ENCODE measurements at places on chromosomes 2 and 18.

GRCh38 chr18:54813977-54814565 is 14.2 kb upstream of the RAB27B start:
- no peak for DNase-seq

DNA sequence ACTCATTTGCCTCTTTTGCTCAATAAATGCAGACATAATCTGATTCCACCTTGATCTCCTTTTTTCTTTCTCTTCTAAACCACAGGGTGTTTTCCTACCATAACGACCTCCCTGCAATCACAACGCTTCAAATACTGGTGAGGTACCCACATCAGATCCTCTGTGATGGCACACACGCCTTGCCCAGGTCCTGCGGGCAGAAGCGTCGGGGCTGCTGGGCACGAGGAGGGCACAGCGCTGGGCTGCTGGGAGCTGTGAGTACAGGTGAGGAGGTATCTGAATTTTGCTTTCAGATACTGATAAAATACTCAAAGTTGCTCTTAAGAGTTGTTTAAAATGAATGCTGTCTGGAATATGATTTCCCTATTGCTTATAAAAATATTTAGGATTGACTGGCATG is 186.1 kb upstream of the PXDN start:
- no peak for DNase-seq

DNA sequence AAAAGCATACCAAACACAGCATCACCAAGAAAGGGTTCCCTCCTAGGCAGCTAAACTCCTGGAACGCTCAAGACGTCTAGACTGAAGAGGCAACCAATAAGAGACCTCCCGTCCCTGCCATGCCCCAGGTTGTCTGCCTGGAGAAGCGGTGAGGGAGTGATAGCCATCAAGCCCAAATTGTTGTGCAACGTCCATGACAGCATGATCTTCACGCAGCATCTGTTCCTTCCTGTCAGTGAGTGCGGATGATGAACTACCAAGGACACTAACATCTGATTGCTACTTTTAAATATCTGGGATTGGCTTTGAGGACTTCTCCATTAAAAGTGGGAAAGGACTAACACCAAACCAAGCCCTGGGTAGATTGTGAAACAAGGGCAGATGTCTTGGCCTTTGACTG is 149.7 kb downstream of the TXNL1 start:
- DNase-seq, result no peak

- peak; percentile 21 for DNase-seq
Observed at GRCh38 chr2:109331896-109332848, 203.2 kb downstream of the SH3RF3 start.

DNA sequence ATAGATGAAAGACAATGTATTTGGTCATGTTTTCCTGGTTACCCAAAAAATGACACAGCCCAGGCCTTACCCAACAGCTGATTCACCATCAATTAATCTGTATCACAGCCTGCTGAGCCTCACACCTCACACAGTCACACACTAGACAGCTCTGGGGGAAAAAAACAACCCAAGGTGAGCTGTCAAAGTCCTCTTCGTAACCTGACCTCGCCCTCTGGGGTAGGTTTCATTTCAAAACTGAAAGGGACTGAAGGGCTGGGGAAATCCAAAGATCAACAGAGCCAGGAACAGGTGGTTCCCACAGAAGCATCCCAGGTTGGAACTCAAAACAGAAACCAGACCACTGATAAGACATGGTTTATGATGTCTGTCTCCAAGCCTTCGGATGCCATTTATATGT is 18.2 kb upstream of the PCBP1 start:
- DNase-seq, result peak; percentile 72

GRCh38 chr2:40914666-40915065 is 462.8 kb upstream of the SLC8A1 start:
- DNase-seq, result no peak

- no peak for DNase-seq
Observed at GRCh38 chr18:62877411-62878221, 162.3 kb downstream of the PHLPP1 start.

DNA sequence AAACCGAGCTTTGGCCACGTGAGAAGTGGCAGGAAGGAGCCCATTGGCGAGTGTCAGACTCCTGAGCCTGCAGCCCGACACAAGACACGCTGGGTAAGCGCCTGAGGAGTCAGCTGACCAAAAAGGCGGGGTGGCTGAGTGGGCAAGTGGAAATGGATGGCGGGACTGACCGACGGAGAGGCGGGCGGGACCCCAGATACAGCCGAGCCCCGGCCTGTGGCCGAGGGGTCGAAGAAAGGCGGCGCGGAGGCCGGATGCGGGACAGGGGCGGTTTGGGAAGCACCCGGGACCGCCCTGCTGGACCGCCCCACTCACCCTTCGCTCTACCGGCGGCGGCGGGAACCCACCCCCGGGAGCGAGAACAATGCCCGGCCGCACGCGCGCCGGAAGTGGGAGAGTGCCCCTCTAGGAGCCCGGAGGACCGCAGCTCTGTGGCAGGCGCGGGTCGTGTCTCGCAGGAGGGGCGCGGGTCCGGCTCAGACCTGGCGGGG is 22.8 kb downstream of the ZSCAN30 start:
- DNase-seq, result peak; percentile 40

DNA sequence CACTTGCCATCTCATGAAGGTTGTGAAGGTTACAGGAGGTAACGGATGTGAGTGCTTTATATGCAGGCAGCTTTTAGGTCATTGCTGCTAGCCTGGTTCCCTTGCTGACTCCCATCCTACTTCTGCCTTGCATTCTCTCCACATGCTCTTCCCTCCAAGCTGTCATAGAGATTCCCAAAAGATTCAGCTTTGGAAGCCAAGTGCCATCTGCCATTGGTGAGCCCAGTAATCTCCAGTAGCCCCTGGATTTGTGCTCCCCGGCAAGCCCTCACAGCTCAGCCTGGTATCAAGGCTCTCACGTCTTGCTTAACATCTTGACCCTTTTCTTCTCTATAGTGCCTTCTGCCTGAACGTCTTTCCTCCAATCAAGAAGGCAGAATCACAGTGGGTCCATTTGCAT is 61.6 kb downstream of the MYT1L start:
- DNase-seq, result no peak

- DNase-seq, result no peak
Observed at GRCh38 chr2:186751790-186752189, 57.9 kb downstream of the FAM171B start.

GRCh38 chr2:233976087-233976486 is 58.9 kb downstream of the TRPM8 start:
- no peak for DNase-seq

- no peak for DNase-seq
Observed at GRCh38 chr2:63537306-63537705, 51.0 kb downstream of the WDPCP start.

DNA sequence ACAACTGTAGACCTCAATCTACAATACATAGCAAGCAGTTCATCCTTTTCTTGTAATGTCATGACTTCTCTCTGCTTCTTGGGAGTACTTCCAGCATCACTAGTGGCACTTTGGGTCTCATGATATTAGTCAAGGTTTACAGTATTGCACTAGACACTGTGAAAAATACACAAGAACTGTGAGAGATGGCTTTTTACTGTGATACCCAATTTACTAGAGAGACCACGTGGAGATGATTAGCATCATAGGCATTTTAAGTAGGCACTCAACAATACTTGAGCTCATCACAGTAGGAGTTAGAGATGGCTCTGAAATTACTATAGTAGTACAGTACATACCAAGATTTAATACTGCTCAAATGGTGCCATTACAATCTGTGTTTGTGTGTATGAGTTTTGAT is 112.8 kb upstream of the EML6 start:
- DNase-seq, result no peak

GRCh38 chr2:238231809-238232208 is 8.0 kb downstream of the HES6 start:
- no peak for DNase-seq

DNA sequence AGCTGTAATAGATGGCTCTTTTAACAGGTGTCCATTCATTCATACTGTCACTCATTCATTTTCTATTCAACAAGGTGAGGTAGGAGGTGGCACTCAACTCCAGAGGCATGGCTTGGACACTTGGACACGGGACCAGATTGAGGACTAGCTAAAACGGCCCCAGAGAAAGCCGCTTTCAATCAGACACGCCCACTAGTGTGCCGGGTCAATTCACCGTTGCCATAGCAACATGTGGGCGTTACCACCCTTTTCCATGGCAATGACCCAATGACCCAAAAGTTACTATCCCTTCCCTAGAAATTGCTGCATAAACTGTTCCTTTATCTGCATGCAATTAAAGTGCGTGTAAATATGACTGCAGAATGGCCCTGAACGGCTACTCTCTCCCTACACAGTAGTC is 49.2 kb upstream of the LGALSL start:
- no peak for DNase-seq

- no peak for DNase-seq
Observed at GRCh38 chr18:23933407-23933806, 81.1 kb upstream of the TTC39C start.

GRCh38 chr18:74290794-74291471 is 830 bp downstream of the CYB5A start:
- DNase-seq, result no peak

DNA sequence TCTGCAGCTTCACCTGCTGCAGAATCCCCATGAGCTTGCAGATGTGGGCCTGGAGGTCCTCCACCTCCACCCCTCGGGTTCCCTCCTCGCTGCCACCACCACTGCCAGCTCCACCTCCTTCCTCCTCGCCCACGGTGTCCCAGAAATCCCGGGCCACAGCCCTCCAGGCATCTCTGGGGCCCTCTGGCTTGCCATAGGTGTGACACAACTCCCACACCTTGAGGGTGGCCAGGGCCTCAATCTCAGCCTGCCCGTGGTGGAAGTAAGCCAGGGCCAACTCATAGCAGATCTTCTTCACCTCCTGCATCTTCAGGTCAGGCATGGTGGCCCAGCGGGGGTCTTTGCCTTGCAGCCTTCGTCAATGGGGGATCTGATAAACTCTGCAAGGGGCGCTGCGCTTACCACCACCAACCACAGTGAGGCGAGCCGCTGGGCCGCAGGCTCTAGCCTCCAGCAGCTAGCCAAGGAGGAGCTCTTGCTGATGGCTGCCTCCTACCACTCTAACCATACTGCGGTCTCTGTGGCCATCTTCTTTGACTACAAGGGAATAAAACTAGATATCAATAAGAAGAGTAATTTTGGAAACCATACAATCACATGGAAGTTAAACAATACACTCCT is 36.1 kb upstream of the ANKRD62 start:
- DNase-seq, result no peak

DNA sequence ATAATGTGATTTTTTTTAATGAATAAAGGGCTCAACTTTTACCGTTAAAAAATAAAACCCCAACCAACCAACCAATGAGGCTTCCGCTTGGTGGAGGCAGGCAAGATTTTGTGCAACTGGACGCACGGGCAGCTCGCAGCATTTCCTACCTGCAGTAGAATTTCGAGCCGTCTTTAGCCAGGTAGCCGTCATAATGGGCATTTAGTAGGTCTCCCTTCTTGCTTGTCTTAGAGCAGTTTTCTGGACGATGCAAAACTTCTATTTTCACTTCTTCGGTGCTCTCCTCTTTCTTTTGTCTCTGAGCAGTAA is 316 bp downstream of the FKBP7 start:
- DNase-seq, result no peak

DNA sequence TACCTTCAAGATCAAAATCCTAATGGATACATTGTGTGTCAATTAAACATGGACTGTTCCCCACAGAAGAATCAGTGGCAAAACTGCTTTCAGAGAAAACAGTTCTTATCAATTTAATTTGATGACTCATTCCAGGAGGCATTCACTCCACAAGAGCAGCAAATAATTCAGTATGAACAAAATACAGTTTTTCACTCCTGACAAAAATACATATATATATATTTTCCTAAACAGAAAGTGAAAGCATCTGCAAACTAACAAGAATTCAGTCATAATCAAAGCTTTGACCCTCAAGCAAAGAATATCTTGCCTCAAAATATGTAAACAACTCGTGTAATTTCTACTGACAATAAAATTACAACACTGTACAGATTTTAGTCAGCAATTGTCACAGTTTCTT is 685.1 kb upstream of the SLC8A1 start:
- DNase-seq, result no peak

- DNase-seq, result no peak
Observed at GRCh38 chr2:12057436-12058166, 311.2 kb downstream of the LPIN1 start.

GRCh38 chr2:205407984-205408383 is 274.3 kb upstream of the NRP2 start:
- DNase-seq, result no peak

DNA sequence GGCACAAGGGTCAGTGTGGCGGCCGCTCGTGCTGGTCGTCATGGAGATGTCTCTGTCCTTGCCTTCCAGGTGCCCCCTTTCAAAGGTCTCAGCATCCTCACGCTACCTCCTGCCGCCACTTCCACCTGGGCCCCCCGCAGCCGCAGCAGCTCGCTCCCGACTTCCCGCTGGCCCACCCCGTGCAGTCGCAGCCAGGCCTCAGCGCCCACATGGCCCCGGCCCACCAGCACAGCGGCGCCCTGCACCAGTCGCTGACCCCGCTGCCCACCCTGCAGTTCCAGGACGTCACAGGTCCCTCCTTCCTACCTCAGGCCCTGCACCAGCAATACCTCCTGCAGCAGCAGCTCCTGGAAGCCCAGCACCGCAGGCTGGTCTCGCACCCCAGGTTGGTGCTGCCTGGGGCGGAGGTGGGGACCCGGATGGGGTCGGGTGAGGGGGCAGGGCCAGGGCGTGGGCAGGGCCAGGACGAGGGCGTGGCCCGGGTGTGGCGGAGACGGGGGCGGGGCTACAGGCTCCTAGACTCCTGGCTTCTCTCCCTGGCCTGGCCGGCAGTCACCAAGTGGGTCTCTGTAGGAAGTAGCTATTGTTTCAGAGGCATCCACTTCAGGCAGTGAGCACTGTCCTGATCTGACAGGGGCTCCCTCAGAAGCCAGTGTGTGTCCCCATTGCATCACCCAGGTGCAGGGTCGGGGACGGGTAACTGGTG is 223.7 kb downstream of the LOXHD1 start:
- DNase-seq, result no peak

DNA sequence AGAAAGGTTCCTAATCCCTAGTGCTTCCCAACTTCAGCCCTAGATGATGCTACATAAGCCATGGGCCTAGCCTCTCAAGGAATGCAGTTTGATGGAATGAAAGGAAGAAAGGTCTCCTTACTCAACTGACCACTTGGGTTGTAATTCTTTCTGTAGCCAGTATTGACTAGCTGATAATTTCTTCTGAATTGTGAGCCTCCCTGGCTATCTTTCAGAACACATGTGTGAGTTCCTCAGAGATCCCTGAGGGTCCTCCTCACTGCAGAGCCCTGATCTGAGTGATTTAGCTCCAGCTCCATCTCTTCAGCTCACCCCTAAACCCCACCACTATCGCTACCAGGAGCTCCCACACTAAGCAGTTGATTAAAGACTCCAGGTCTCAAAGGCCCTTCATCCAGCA is 31.5 kb downstream of the CFAP210 start:
- no peak for DNase-seq

Data from stimulated activated CD4-positive, alpha-beta T cell treated with anti-CD3 and anti-CD28 coated beads, Interleukin-4, amount 100 ng/mL, for 48 hours (primary cell).